ENCODE measurements at places on chromosomes 6 and 20. TPM values are rescaled to one million over a fixed set of nuclear protein-coding genes. Genes with fewer than 3 reads are reported as not detected.

DNA sequence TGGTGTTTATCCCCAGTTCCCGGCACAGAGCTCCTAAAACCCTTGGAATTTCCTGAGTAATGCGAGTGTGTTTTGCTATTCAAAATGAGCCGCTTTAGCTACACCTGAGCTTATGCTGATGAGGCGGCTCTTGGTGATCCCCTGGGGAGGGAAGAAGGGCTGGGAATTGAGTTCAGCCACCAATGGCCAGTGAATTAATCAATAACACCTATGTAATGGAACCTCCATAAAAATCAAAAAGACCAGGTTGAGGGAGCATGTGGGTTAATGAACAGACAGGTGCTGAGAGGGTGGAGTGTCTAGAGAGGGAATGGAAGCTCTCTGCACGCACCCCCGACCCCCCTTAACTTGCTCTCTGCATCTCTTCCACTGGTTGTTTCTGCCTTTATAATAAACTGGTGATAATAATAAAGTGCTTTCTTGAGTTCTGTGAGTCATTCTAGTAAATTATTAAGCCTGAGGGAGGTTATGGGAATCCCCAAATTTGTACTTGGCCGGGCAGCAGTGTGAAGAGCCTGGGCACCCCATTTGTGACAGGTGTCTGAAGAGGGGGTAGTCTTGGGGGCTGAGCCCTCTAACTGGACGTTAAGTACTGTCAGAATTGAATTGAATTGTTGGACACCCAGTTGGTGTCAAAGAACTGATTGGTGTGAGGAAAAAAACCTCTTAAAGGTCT lies 24.6 kb upstream of the SERPINB1 start:
- no peak for DNase-seq

GRCh38 chr20:8298426-8299043 lies 166.5 kb downstream of the PLCB1 start:
- no peak for DNase-seq

The PROKR2 gene
- not detected for total RNA-seq

GRCh38 chr20:61798632-61799031 lies 267.0 kb downstream of the TAF4 start:
- no peak for DNase-seq

DNA sequence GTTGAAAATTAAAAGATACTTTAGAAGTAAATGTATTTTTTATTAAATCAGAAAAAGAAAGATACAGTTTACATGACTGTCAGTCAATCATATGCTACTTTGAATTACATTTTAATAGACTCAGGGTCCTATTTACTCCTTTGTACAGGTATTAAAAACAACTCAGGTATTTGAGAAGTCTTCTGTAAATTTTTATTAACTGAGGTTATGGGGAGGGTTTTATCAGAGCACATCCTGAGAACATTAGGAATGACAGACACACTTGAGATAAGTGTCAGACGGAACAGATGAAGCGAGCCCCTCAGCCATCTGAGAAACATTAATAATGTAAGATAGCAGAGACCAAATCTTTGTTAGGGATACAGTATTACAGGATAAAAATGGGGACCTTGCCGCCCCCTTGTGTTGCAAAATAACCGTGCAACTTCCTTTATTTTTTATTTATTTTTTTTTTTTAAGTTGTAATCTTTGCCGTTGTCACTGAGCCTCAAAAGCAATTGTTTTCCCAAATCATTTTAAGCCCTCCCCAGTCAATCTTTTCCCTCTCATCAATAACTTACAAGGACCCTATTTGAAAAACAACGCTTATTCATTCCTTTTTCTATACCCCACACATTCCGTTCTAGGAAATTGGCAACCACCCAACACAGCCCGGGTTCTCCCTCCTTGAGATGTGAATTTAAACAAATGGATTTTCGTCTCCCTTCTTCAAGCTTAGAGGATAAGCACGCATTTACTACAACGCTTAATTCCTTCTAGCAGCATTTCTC lies 126.7 kb downstream of the BCAS1 start:
- no peak for DNase-seq

GRCh38 chr20:57683287-57683686 lies 26.5 kb downstream of the PMEPA1 start:
- DNase-seq: no peak

DNA sequence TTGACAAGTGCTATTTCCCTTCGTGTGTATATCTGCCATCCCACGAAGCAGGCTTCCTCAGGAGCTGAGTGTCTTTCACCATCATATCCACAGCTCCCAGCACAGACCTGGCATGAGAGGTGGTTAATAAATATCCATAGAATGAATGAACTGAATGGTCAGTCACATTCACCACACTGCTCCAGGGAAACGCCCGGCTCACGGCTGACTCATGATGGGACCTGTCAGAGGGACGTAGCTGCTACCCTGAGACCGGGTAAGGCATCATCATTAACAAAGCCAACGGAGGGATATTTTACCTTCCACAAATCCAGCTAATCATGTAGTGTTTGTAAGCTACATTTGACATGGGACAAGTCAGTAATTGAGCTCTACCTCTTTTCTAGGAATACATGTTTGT lies 12.5 kb downstream of the AGPAT4 start:
- DNase-seq: no peak

- DNase-seq: no peak
Observed at GRCh38 chr6:18179770-18180356, 24.6 kb downstream of the KDM1B start.

All from liver (tissue), 10 donors.